ENCODE measurements at places on chromosomes 4 and X.

- no peak for DNase-seq
Observed at GRCh38 chr4:155079871-155080270, 128.6 kb upstream of the NPY2R start.

GRCh38 chr4:150896497-150896896 is 118.6 kb downstream of the LRBA start:
- no peak for DNase-seq

GRCh38 chrX:13719192-13719856 is 15.1 kb downstream of the TRAPPC2 start:
- no peak for DNase-seq

DNA sequence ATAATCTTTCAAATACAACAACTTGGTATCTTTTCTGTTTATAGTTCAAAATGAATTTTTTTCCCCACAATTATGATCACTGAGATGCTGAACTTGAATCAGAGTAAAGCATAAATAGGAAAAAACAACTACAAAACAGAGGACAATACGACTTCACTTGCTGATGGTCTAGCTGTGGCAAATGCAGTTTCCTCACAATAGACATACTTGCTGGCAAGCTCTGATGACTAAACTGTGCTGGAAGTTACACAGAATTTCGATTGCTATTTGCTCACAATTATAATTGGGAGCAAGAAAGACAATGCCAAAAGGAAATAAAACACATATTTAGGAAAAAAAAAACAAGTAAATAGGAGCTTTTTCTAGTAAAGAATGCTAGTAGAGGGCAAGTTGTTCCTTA is 14.7 kb downstream of the VEGFC start:
- DNase-seq = no peak

GRCh38 chr4:37453281-37453998 is 208.9 kb downstream of the NWD2 start:
- DNase-seq = no peak

DNA sequence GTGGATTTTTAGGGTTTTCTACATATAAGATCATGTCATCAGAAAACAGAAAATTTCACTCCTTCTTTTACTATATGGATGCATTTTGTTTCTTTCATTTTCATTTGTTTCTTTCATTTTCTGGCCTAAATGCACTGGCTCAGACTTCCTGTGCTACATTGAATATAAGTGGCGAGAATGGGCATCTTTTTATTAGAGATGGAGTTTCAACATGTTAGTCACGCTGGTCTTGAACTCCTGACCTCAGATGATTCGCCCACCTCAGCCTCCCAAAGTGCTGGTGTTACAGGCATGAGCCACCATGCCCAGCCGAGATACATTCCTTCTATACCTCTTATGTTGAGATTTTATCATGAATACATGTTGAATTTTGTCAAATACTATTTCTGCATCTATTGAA is 61.8 kb downstream of the BRWD3 start:
- DNase-seq = no peak

GRCh38 chr4:160375772-160376452 is 1273.0 kb downstream of the RAPGEF2 start:
- no peak for DNase-seq

GRCh38 chr4:105189855-105190650 is 43.4 kb downstream of the TET2 start:
- DNase-seq = no peak

DNA sequence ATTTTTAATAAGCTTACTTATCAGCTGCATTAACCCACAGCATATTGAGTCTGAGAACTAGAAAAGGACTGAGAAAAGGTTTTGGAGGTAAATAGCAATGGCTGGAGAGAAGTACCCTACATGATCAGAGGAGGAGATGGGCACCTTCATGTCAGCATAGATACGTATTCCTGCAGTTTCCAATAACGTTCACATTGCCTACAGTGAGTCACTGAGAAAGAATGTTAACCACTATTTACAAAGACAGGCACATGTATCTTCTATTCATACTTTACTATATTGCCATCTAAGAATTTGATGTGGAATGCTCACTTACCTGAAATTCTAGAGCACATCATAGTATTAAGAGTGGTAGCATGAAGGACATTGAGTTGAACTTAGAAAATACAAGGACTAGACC is 92.5 kb downstream of the TLL1 start:
- DNase-seq = no peak

DNA sequence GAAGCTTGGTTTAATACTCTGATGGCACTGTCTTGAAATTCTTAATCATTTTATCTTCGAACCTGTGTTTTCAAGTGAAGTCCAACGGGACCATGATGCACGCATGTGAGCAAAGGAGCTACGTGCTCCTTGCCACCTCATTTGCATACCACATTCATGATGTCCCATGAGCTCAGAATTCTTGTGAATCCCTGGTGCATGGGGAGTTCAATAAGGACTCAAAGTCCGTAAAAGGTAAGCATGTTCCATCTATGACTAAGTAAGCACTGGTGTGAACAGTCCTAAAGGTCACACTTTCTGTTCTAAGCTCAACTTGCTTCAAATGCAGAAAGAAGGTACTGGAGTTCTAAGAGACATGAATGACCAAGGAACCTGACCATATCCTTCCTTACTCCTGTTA is 13.1 kb upstream of the GPM6B start:
- DNase-seq = no peak

DNA sequence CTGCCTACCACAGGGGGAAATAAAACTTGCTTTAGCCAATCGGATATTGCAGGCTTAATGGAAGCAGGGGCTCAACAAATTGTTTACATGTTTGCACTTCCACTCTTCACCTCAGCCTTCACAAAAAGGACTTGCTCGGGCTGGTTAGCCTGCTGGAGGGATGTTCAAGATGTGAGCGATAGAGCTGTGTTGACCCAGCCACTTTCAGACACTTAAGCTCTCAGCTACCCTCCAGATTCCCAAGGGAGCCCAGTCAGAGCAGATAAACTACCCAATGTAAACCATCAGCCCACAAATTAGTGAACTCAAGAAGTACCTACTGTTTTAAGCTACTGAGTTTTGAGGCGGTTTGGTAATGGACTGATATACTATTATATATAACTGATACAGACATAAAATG is 508.4 kb upstream of the FTHL17 start:
- DNase-seq = no peak

- DNase-seq = no peak
Observed at GRCh38 chrX:41085878-41086626, 807 bp downstream of the USP9X start.

- no peak for DNase-seq
Observed at GRCh38 chr4:142549248-142549647, 296.9 kb downstream of the INPP4B start.

DNA sequence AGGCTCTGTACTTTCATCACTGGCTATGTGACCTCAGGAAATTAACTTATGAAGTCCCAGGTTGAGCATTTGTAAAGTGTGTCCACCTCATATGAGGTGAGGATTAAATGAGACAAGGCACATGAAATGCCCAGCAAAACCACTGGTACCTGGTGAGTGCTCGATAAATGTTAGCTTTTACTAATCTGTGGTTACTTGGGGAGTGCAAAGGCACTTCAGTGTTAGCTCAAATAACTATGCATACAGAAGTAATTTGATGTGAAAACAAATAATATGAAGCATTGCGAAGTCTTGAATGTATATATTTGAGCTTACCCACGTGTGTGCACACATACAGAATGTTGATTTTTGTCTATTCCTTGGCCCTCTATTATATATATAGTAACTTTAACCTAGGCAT is 186.3 kb upstream of the TLL1 start:
- DNase-seq = no peak

DNA sequence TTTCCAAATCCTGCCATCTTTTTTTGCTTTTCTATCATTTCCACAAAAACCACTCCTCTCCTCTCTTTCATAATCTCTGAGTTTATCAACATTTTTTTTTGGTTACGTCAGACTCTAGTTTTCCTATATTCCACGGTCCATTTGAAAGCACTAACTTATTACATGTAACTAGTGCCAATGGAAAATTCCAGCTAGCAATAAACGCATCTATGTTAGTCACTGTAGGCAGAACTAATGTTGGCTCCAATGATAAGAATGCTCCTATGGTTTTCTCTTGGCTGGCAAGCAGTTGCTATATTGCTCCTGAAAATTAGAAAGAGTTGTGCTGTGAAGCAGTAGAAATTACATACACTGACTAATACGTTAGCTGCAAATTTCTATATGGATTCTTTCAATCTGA is 634.6 kb upstream of the FTHL17 start:
- no peak for DNase-seq

All from KG1 (cell line).